ENCODE measurements at places on chromosomes 16 and 17.
A peak's percentile ranks its signal among the peaks of the same experiment; 100 is the strongest.

DNA sequence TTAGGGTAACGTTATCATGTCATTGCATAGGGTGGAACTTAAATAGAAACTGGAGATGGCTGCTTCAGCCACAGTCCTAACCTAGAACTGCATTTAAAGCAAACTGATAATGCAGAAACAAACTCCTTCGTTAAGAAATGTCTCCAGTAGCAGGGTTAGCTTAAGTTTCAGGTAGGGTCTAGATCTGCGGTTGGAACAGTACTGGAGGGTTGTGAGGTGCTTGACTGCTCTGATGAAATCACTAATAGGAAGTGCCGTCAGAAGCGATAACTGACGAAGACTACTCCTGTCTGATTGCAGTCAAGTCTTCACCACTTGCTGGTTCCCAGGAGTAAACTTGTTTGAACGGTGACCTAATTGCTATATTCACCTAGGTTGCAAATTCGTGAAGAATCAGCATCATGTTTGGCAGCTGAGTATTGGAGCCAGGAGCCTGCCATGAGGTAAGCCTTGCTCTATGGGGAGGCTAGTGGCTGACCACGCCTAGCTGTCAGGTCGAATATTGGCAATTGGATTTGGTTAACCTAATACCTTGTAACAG lies 24.5 kb downstream of the TRPV2 start:
- DNase-seq, result no peak

- no peak for DNase-seq
These were observed 90.8 kb upstream of the PMFBP1 start for GRCh38 chr16:72262711-72263110.

GRCh38 chr16:20026361-20027072 lies 47.2 kb downstream of the GPR139 start:
- DNase-seq, result no peak

- no peak for DNase-seq
These were observed 84.8 kb downstream of the SNX11 start for GRCh38 chr17:48192321-48192731.

GRCh38 chr17:81987161-81987770 lies 9.8 kb downstream of the ASPSCR1 start:
- no peak for DNase-seq

- no peak for DNase-seq
These were observed 3.8 kb downstream of the SMG6 start for GRCh38 chr17:2299756-2300155.

DNA sequence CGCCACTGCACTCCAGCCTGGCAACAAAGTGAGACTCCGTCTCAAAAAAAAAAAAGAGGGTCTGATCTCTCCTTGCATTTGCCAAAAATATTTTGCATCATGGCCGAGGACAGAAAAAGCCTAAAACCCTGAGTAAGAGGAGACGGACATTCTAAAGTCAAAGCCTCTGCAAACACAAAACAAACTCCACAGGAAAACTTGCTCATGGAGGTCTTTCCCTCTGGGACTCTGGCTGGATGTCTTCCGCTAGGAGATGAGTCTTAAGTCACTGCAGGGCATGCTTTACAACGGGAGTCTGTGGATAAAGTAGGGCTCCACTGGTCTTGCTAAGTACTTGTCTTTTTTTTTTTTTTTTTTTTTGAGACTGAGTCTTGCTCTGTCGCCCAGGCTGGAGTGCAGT lies 74.0 kb downstream of the MRM3 start:
- no peak for DNase-seq

DNA sequence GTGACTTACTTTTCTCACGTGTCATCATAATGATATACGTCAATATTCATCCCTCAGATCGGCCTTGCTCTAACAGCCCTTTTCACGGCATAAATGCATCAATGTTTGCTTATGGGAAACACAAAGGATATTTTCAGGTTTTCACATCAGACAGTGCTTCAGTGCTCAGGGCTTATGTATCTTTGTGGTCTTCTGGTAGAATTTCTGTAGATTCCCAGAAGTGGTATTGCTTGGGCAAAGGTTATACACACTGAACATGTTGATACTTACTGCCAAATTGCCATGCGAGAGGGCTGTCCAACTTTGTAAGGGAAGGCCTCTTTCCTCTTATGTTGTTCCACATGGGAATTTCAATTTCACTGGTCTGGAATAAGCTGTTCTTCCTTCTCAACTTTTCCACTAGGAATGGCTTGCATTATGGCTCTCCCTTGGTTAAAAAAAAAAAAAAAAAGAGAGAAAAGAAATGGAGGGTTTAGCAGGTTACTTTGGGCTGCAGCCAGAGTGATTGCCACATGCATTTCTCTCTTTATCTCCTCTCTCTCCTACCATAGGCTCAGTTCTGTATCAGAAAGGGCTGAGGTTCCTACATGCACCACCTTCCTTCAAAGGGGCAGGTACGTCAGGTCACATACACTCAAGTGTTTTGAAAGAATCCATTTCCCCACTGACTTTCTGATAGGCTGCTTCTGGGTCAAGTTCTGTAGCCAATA lies 19.3 kb downstream of the DHODH start:
- DNase-seq, result no peak

- no peak for DNase-seq
These were observed 8.8 kb downstream of the TPSG1 start for GRCh38 chr16:1216296-1216619.

GRCh38 chr16:86718118-86718517 lies 139.8 kb downstream of the FOXL1 start:
- DNase-seq, result no peak

- no peak for DNase-seq
These were observed 207.0 kb upstream of the CACNG3 start for GRCh38 chr16:24049113-24049512.

DNA sequence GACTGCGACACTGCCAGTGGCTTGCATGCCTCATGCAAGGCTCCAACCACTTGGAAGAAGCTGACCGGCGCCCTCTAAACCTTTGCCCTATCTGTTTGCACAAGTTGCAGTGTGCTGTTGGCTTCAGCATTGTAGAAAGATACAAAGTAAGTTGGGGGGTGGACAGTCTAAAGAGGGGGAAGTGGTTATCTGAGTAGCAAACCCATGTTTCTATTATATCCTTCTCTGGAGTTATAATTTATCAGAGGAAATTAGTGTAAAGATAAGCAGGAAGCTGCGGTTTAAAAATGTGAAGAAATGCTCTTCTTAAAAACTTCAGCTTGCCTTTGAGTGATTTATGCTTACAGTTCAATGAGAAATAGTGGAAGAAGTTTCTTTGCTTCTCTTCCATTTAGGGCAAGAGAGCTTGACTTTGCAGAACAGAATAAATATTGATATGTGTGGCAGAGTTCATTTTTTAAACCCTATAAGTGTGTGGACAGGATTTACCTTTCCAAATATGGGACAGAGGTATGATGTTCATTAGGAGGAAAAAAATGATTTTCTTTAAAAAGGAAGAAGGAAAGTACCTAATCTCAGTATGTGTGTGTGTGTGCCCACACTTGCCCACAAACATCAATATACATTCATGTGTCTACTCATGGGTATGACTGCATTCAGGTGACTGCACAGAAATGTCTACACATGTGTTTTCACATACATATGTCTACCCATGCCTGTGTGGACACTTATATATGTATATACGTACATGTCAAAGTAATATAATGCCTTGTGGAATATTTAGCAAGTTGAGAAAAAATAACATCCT lies 8.1 kb downstream of the AMZ2 start:
- no peak for DNase-seq

- DNase-seq, result no peak
These were observed 688 bp upstream of the ITGB3 start for GRCh38 chr17:47252766-47253512.

DNA sequence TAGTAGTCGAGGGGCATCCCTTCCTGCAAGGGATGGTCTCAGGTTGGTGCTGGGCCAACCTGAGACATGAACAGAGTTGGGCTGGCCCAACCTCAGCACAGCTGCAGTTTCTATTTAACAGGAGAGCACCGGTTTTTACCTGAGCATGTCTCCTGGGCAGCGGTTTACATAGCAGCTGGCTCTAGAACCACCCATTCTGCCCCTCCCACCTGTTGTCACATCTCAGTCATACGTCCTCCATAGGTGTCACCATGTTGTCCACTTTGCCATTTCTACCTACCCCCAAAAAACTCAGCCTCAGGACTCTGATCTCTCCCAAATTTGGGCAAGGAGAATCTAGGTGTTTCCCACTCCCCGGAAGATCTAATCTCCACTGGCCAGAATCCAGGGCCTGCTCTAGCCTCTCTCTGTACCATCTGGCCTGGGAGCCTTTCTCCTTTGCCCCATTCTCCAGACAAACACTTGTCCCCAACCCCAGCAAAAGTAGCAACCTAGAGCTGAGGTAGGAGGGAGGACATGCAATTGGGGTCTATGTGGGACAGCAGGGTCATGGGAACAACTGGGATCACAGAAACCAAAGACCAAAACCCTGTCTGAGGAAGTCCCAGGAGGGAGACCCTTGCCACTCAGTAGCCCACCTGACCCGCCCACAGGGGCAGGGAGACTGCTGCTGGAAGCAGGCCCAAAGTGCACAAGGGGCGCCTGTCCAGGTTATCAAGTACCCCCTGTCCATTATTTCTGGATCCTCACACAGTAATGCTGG lies 19.1 kb downstream of the ETV4 start:
- DNase-seq, result no peak

DNA sequence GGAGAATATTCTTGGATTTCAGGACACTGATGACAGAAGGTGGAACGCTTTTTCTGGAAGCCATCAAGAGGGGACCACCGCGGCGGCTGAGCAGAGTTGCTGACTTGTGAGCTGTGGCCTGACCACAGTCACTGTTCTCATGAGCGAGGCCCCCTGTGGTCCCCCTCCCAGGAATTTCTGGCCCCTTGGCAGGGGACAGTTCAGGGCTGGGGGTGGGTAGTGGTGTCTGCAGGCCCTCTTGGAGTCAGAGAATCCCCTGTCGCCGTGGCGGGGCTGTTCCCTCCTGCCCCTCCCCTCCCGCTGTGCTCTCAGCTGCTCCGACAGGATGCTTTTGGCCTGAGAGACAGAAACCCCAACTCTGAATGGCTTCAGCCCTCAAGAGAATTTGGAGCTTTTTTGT lies 292.0 kb downstream of the SEC14L1 start:
- DNase-seq, result no peak

DNA sequence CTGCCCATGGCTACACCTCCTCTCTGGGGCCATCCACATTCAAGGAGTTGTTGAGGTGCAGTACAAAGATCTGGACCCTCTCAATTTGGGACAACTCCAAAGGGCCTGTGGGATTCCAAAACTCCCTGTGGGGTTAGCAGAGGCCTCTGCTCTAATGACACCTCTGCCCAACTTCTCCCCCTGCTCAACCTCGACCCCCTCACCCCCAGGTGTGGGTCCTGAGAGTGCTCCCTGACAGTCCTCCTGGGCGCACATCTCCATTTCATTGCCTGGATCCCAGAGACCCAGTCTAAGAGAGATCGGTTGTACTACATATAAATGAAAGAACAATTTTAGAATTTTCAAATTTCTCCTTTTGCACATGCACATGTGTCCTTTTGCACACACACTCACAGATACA lies 73.0 kb upstream of the NKD1 start:
- DNase-seq, result no peak

GRCh38 chr16:85350973-85351372 lies 238.7 kb upstream of the CIBAR2 start:
- DNase-seq, result no peak

DNA sequence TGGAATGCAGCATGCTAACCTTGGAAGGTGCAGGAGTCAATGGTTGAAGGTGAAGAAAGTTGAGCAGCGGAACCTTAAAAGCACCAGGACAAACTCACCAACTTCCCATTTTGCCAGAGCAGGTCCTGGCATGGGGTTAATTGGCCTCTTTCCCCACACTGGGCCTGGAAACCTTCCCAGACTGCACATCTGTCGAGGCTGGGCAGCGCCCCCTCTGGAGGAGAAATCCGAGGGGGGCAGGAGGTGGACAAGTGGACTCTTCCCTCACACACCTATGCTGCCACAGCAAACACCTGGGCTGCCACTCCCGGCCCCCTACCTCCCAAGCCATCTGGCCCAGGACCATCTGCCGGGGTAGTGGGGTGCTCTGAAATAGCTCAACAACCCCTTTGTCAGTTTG lies 232.4 kb downstream of the CBLN1 start:
- DNase-seq, result no peak

DNA sequence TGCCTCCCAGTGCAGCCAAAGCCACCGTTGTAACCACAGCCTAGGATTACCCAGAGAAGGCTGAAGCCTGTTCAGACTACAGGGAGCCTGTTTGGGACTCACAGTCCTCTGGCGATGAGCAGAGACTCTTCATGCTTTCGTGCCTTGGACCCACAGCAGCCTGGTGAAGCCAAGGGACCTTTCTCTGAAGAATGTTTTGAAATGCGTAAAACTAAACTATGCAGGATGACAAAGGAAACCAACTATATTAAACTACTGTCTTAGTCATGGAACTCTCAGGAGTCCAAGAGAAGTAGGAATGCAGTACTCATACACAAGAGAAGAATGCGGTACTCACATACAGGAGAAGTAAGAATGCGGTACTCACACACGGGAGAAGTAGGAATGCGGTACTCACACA lies 20.9 kb downstream of the ABR start:
- DNase-seq, result no peak

GRCh38 chr16:2682209-2683021 lies at the start of gene KCTD5:
Gene KCTD5, plus strand, starts transcription at chr16:2682523. Its CDS starts 26 bp downstream, at chr16:2682549.
- peak; percentile 96 for DNase-seq

DNA sequence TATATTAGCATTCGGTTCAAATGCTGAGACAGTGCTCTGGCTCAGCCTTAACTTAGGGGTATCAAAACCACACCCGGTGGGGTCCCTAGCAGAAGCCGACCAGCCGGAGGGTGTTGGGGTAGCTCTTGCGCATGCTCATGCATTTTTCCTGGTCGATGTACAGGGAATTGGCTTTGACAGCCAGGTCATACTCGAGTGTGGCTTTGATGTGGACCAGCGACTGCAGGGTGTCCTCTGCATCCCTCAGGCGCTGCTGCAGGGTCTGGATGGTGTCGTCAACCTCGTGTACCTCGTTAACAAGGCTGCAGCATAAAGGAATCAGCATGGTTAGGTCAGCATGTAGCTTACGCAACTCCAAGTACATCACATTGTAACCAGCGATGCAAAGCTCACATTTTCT lies 37.5 kb downstream of the TEKT3 start:
- no peak for DNase-seq

GRCh38 chr16:47644661-47645060 lies 183.5 kb downstream of the PHKB start:
- DNase-seq, result no peak

- no peak for DNase-seq
These were observed 52.0 kb upstream of the TEX2 start for GRCh38 chr17:64315032-64315490.

- DNase-seq, result no peak
These were observed 450.8 kb upstream of the HSBP1 start for GRCh38 chr16:83356986-83357385.

DNA sequence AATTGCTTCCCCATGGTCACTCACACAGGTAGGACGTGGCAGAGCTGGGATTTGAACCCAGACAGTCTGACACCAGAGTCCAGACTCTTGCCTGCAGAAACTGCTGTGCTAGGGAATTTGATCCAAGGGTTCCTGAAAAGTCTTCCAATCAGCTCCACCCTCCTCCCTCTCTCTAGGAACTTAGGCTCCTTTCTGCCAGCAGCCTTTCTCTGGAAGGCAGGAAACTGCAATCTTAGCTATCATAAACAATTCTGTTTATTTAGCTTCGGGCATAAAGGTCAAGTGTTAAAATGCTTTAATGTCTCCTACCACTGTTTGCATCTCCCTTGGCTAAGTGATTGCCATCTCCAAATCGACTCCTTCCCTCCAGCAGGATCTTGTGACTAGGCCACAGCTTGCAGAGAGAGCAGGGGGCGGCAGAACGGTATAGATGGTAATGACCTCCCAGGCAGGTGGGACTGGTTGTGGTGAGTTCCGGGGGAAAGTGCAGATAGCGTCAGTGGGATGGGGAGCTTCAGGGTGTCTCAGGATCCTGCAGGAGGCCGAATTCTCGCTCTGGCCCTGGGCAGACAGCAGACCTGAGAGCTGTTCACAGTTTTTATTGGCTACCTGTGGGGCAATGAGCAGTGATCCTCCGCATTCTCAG lies 882.4 kb upstream of the EEF2KMT start:
- DNase-seq, result no peak
